ENCODE measurements at places on chromosomes 2 and 18.

- DNase-seq: no peak
Measured at GRCh38 chr2:234355808-234356365, 141.0 kb downstream of the ARL4C start.

GRCh38 chr2:145617906-145618305, 1098.0 kb upstream of the ZEB2 start:
- no peak for DNase-seq

DNA sequence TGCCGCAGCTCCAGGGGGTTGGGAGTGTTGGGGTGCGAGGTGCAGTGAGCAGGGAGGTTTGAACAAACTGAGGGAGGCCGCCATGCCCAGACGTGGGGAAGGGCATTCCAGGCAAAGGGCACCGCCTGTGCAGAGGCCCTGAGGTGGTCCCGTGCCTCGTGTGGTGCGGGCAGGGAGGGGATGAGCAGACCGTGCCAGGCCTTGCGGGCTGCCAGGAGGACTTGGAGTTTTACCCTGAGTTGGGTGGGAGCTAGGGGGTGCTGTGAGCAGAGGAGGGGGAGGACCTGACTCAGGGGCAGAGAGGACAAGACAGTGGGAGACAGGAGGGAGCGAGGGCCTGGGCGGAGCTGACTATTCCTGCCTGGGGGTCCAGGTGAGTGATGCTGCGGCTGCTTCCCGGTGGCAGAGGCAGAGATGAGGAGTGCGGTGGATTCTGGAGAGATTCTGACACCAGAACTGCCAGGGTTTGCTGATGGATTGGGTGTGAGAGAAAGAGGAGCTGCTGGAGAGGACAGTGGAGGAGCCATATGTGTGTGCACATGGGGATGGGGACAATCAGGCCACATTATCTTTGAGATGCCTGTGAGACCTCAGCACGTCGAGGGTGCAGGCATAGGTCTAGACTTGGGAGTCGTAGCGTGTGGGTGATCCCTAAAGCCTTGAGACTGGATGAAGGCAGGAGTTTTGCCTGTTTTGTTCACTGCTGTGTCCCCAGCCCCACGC, 23.4 kb downstream of the ZAP70 start:
- DNase-seq: no peak

DNA sequence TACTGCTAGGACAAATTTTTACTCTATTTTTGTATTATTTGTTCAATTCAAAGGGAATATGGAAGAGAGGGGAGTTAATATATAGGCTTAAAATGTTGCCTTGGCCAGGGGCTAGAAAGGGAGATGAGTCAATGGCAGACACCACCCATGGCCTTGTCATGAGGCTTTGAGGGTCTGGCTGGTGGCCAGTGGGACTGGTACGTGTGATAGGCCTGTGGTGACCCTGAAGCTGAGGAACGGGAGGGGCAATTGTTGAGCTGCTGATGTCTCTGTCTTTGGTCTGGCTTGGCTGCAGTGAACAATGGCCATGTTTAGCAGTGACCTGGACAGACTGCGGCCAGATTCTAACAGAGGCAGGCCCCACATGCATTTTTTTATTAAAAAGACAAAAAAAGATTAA, 18.5 kb downstream of the GKN1 start:
- DNase-seq: no peak

- no peak for DNase-seq
Measured at GRCh38 chr2:36951574-36951973, 14.8 kb downstream of the STRN start.

DNA sequence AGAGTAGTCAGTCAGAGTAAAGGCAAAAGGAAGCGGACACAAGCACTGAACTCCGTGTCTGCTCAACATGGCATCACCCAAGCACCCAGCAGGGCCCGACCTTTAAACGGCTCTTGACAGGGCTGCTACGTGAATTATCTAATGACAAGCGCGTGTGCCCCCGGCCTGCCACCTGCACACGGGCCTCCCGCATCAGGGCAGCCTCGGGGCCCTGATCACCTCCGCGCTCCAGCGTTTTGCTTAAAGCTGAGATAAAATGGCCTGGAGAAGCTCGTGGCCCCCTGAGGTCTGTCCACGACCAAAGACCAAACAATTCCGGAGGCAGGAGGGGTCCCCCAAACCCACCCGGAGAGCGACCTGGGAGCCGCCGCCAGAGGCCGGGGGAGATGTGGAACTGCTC, 376 bp downstream of the NDUFA10 start:
- no peak for DNase-seq

DNA sequence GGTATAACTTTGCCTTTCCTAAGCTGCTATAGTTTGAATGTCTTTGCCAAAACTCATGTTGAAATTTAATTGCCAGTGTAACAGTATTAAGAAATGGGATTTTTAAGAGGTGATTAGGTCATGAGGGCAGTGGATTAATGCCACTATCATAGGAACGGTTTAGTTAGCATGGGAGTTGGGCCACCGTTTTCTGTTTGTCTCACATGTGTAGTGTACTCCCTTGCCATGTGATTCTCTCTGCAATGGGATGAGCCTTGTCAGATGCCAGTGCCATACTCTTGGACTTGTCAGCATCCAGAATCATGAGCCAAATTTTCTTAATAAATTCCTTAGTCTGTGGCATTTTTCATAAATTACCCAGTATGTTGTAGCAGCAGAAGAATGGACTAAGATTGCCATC, 388.9 kb upstream of the RGPD4 start:
- DNase-seq: no peak

GRCh38 chr2:3876685-3877084, 173.3 kb downstream of the DCDC2C start:
- DNase-seq: no peak

DNA sequence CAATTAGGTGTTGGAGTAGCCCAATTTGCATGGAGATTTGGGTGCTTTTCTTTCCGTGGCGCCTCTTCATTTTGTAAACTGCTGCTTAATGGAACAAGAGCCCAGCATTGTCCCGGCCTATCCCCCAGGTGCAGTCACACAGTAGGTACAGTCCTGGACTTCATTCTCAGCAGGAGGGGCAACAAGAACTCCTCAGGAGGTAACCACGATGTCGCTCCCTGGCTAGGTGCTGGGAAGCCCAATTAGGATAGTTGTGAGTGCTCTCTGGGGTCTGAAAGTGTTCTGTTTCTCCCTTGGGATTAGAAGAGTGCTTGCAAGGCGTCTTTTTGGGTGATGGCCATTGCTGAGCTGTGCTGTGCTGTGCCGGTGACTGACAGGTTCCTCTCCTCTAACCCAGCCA, 53.8 kb downstream of the CABLES1 start:
- no peak for DNase-seq

DNA sequence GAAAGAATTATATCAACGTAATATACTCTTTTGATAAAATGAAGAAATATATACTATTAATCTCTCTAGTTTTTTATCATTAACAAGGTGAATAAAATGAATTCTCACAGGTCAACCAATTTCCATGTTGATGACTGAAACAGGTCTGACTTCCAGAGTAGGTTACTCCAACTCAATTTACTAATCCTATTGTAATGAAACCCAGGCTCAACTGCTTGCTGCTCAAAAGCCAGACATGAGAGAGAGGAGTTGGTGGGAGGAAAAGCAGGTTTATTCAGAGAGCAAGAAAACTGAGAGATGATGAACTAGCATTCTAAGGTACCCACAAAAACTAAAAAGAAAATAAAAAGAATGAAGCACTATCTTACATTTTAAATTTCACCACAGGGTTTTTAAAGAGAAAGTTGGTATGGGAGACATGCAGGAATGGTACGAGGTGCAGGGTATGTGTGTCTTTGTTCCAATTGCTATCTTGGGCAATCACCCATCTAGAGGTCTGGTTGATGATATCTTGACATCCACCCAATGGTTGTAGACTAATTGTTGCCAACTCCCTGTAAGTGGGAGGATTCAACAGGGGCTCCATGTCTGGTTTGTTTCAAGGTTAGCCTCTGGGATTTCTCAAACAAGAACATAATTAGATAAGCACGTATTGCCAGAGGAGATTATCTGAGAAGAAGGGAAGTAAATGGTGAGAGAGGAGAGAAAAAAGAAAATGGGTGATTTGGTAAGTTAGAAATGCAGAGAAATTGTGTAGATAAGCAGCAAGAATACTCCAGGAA, 471.4 kb upstream of the REG3G start:
- no peak for DNase-seq

- no peak for DNase-seq
Measured at GRCh38 chr2:65754219-65754618, 321.8 kb upstream of the SPRED2 start.

GRCh38 chr2:64393383-64394010, 60.5 kb upstream of the LGALSL start:
- no peak for DNase-seq

- DNase-seq: no peak
Measured at GRCh38 chr2:3314626-3315025, 63.0 kb downstream of the EIPR1 start.

DNA sequence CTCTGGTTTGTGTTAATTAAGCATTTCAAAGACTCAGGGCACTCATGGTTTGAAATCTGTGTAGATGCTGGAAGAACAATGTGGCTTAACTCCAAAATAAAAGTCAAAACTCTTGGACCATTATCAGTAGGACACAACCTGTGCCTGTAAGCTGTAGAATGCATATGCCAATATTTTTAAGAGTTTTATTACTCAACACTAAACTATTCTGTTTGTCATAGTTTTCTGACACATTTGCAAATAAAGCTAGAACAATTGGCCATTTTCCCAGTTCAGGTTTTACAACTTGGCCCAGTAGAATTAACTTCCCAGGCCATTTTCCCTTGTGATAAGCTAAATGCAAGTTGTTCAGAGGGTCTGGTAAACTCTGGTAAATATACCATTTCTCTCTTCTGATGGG, 713.1 kb downstream of the CBLN2 start:
- DNase-seq: no peak

DNA sequence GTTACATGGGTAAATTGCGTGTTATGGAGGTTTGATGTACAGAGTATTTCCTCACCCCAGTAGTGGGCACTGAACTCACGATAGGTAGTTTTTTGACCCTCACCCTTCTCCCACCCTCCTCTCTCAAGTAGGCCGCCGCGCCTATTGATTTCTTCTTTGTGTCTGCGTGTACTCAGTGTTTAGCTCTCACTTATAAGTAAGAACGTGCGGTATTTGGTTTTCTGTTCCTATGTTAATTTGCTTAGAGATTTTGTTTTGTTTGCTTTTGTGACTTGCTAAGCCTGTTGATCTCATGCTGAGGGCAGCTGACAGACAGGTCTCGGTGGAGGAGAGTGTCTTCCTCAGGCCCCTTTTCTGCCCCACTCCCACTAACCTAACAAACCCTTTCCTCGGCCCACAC, 36.2 kb downstream of the ACOXL start:
- no peak for DNase-seq

- DNase-seq: peak; percentile 3
Measured at GRCh38 chr2:159744363-159744762, 32.1 kb downstream of the MARCHF7 start.

- DNase-seq: no peak
Measured at GRCh38 chr2:29628862-29629261, 292.5 kb downstream of the ALK start.

DNA sequence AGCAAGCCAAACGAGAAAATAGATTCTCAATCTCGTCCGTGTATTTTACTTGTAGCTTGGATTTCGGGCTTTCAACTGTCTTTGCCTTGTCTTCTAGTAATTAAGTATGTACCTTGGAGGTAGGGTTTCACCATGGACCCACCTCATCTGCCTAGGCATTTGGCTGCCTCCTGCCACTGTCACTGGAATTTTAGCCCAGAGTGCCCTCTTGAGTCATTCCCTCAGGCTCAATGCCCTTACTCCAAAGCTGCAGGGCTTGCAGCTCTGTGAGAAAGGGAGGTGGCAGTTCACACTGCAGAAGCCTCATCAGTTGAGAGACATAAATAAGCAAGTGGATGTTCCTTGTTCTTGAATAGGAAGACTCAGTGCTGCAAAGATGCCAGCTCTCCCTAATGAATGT, 89.6 kb downstream of the VSNL1 start:
- DNase-seq: no peak

GRCh38 chr2:195055996-195056395, 601.0 kb upstream of the SLC39A10 start:
- no peak for DNase-seq

DNA sequence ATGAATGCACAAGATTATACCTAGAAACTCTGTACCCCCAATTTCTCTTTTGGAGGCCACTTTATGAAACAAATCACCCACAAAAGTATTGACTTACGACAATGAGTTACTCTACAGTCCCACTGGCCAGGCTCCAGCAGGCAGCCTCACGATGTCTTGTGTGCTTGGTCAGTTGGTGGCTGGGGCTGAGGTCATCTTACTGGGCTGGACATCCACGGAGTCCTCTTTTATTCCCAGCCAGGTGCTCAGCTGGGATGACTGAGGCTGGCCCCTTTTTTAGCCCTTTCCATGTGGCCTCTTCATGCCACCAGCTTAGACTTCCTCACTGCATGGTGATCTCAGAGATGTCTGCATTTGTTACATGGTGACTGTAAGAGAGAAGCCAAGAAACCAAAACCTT, 8.9 kb upstream of the ID2 start:
- DNase-seq: no peak

DNA sequence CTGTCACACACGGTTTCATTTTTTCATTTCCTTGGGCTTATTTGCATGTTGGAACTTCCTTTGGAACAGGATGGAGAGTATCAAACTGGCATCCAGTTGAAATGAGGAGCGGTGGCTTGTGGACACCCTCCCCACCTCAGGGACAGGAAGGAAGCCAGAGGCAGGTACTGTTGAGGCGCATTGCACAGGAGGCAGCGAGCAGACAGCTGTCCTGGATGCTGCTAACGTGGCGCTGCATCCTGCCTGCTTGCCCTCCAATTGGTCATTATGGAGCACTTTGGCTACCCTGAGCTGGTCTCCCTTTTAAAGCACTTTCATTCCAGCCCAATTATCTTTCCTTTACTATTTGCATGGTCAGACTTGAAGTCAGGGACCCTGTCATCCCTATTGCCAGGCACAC, 80.7 kb upstream of the ITGA4 start:
- no peak for DNase-seq

- DNase-seq: no peak
Measured at GRCh38 chr2:98448441-98449145, 3.9 kb downstream of the INPP4A start.

DNA sequence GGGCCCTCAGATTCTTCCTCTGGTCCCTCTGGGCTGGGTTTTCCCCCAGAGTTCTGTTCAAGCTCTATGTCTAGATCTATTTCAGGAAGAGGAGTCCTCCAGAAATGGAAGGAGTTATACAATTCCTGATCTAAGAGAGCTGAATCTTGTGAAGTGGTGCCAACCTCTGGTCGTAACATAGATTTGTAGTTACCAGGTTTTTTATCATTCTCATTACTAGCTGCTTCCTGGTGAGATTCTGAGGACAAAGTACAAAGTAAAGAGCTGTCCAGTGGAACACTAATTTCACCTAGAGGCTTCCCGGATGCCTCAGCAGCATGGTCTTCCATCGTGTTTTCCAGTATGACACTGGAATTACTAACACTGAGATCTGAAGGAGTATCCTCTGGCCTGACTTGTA, 44.1 kb downstream of the PPP4R1 start:
- DNase-seq: no peak

GRCh38 chr2:40317761-40318160, 134.1 kb downstream of the SLC8A1 start:
- no peak for DNase-seq

- DNase-seq: no peak
Measured at GRCh38 chr18:27202741-27203140, 17.6 kb upstream of the CHST9 start.
